ENCODE measurements at places on chromosomes 4 and X.

- no peak for DNase-seq
Measured at GRCh38 chrX:112851161-112851779, 10.6 kb upstream of the AMOT start.

DNA sequence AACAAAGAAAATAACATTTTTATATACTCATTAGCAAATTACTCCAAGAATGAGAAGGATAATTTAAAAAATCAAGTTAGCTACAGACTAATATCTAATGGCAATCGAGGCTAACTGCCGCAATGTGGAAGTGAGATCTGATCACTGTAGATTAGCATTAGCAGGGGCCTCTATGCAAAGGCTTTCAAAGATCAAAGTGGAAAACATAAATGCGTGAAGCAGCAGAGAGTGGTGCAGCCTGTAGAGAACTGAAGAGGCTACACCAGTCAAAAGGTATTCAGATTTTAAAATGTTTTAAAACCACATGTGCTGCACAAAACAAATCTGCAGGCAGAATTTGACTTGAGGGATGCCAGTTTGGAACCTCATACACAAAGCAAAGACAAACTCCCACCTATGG lies 24.0 kb upstream of the RAP1GDS1 start:
- no peak for DNase-seq

DNA sequence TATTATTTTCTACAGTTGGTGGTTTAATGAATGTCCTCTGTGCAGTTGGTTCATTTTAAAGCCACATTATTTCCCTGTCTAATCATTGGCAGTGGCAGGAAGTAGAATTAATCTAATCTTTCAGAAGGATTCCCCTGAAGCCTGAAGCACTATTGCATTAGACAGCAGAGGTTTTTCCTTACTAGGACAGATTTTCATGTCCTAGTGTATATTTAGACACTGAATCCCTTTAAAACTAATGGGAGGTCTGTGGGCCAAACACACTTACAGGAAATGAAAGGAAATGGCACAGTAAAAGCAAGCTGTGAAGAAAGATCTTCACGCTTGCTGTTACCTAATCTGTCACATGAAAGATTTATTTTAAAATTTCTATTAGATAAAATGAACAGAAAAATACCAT lies 165.2 kb downstream of the SLC39A8 start:
- DNase-seq, result no peak

DNA sequence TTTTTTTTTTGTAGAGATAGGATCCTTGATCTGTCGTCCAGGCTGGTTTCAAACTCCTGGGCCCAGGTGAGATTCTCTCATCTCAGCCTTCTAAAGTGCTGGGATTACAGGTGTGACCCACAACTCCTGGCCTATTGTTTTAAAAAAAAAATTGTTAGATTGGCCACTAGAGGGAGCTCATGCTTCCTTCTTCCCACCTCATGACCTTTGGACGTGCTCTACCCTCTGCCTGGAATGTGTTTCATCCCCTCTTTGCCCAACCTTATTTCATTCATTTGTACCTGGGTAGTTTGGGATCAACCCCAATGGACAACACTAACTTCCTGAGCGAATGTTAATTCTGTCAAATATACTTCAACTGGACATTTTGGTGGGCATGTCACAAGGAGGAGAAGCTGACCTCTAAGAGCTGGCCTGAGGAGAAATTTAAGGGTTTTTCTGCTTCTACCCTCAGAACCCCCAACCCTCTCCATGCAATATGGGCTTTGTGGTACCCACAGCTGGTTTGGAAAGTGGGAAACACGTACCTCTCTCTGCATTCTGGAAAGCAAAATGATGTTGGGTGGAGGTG lies 6.4 kb downstream of the PPEF2 start:
- peak; percentile 50 for DNase-seq

DNA sequence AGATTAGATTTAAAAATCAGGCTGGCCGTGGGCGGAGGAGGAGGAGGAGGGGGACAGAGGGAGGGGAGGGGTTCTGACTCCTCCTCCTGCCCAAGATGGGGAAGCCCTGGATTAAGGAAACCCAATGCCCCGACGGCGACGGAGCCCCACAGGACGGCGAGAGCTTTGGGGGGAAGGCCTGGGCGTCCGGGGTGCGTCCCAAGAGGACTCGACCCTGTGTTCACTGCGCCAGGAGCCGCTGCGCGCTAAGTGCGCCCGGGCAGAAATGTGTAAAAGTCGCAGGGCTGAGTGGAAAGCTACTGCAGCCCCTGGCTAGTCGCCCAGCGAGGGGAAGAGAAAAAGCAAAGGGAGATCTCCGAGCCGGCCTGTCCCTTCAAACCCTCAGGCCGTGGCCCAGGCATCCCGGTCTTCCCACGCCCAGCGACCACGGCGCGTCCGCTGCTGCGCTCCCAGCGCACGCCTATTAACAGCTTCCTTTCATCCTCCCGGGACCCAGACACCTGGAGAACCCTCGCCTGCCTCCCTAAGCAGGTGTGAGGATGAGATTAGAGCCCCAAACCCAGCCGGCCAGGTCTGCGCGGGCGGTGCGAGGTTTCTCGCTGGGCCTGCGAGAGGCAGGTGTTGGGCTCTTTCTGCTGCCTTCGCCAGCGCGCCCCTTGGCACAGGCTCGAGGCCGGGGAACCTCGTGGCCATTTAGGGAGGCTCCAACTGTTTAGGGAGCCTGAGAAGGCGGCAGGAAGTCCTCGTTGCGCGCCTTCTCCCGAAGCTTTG lies 1.4 kb upstream of the RPS6KA3 start:
- DNase-seq, result no peak

DNA sequence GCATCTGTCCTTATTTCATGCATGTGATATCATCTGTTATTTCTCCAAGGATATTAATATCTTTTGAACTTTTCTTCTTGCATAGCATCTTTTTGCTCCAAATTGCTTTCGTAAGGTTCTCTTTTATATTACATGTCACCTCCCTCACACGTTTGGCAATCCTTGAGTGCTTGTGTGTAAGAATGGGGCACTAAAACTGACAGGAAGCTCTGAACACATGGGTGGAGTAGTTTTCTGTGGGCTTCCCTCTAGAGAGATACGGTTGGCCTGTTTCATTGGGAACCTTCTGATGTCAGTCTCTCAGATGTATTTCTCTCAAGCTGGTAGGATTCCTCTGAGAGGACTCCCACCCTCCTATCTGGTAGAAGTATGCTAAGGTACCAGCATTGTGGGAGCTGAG lies 223.0 kb downstream of the MID1 start:
- no peak for DNase-seq

GRCh38 chrX:3678328-3678727 lies 35.1 kb downstream of the PRKX start:
- DNase-seq, result no peak

DNA sequence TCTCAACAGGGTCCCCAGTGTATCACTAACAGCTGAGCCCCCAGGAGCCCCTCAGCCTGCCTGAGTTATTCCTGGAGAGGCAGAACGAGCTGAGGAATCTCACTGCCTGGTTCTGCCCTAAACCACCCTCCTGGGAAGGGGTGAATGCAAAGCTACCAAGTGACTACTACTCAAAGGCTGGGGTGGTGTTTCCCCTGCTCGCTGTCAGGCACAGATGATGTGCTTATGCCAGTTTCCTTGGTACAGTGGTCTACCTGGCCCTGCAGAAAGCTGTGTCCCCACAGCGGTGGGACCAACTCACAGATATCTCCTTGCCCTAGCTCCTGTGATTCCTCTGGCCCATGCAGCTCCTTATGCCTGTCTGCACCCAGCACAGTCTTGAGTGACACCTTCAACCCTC lies 35.4 kb upstream of the ASMTL start:
- no peak for DNase-seq

GRCh38 chrX:110363244-110363643 lies 4.6 kb downstream of the RTL9 start:
- peak; percentile 36 for DNase-seq

DNA sequence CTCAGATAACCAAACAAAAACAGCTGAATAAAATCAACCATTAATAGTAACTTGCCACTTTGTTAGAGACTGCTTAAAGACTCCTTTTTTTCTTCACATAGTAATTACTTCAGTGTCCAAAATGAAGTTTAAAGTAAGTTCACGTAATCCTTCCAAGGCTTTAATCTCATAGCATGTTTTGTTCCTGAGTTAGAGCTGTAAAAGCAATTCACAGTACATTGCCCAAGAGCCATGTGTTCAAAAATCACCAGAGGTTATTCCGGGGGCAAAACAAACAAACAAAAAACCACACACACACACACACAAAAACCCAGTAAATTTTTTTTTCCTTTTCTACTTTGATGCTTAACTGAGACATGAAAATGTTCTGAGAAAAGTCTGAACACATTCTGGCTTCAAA lies 6.1 kb downstream of the GPR82 start:
- no peak for DNase-seq

DNA sequence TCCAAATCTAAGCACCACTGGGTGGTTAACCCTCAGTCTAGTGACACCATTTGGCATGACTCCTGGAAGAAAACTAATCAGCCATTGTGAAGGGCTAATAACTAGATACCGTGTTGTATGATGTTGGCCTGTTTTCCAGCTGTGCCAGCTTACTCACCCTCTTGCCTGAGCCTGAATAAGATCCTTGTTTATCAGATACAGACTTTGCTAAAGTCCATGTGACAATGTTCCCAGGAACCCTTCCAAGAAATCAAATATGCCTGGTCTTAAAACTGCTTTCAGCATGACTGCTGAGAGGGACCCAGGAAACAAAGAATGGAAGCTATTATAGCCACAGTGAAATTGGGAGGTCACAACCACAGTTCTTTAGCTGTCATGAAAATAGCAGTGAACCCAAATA lies 640.8 kb upstream of the INTU start:
- DNase-seq, result no peak

DNA sequence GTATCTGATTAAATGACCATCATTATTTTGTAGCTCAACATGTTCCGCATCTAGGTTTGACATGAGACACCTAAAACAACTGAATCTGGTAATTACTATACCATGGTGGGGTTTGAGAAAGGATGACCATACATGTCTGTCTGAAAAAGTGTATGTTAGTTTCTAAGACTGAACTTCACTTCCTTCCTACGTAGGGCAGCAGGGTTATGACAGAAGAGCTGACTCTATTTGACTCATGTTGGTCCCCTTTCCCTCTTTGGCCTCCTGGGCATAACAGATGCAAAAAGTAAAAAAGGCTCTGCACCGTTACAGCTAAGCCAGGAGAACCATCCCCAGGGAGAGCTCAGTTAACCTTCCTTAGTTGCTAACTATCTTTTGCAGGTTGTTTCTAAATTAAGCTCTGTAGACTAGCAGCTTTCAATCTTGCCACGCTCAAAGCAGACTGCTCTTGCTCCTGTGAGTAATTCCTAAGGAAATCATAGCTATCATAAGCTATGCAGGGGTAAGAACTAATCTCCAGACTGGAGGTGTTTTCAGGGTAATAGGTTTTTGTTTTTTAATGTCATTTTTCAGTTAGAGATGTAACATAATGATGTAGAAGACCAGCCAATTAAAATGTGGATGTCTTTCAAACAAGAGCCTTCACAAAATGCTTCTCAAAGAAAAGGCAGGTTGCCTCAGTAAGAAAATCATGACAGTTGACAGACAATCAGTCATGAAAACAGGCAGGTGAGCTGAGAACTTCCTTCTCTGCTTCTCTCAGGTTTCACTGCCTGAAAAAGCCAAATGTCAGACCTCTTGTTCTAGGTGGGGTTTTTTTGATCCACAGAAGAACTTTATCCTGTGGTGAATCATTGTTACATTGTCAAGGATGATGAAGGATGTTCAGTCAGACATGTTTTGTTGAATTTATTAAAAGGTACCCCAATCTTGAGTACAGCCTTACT lies 66.9 kb upstream of the DAPP1 start:
- no peak for DNase-seq

DNA sequence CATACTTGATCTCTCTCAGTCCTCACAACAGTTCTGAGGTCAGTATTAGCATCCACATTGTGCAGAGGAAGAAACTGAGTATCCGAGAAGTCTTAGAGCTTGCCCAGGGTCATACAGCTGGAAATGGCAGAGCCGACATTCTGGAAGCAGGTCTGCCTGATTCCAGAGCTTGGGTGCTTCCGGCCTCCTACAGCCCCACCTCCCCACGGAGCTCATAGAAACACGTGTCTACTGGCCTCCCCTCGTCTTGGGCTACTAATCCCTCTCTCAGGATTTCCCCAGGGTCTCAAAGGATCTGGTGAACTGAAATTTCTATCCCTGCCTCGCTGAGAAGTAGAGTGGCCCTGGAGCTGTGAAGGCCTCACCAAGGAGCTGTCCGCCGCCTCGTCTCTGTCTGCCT lies 12.0 kb upstream of the KDM5C start:
- DNase-seq, result no peak

- DNase-seq, result no peak
Measured at GRCh38 chr4:56727150-56727549, 46.1 kb upstream of the HOPX start.

GRCh38 chr4:38266616-38267015 lies 306.4 kb downstream of the PTTG2 start:
- DNase-seq, result no peak

DNA sequence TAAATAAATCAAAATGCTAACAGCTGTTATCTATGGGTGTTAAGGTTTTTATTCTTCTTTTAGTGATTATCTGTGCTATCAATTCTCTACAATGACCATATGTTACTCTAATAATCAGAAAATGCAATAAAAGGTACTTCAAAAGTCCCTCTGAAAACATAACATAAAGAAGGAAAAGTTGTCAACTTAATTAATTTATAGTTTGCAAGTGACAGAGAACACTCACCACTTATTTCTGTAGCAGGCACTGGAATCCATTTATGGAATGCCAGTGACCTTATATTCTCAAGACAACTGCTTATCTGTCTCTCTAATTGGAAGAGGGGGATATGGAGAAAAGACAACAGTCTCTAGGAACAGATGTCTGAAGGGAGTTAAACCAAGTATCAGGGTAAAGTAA lies 25.6 kb upstream of the PLS3 start:
- no peak for DNase-seq

GRCh38 chrX:140273921-140274320 lies 230.9 kb downstream of the SOX3 start:
- no peak for DNase-seq

DNA sequence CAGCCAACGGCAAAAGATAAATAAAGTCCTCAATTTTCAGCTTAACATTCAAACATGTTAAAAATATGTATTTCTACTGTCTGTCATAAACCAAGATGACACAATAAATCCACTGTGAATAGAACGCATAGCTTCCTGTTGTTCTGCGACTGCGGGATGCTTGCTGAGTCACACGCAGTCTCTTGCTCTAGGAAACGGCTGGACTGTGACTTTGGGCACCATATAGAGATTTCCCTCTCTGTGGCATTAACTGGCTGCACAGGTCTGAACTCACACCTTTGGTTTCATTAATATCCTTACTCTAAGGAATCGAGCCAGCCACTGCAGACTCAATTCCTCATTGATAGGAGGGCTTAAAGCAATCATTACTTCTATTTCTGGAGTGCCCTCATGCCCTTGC lies 8.4 kb downstream of the BEND4 start:
- no peak for DNase-seq

DNA sequence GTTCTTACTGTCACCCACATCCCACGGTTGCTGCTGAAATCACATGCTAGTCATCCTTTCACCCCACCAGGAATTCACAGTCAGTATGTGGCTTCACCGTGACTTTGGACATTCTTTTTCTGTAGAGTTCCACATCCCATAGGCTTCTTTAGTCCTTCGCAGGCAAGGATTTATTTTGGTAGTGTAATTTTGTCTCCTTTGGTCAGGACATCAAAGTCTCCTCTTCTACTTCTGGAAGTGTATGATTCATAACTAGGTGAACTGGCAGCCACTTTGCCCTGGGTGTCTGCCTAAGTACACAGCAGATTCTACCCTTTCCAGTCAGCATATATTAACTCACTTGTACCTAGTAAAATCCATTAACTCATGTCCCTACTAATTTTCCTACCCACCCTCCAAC lies 38.3 kb upstream of the MMAA start:
- DNase-seq, result no peak

All from hematopoietic multipotent progenitor cell treated with erythropoietin and hydrocortisone succinate and interleukin-3 and kit ligand, for 15 days (in vitro differentiated cells).